Fibroblast of the aortic adventitia (primary cell): ENCODE measurements at places on chromosomes 3 and 15.
A peak's percentile ranks its signal among the peaks of the same experiment; 100 is the strongest.

DNA sequence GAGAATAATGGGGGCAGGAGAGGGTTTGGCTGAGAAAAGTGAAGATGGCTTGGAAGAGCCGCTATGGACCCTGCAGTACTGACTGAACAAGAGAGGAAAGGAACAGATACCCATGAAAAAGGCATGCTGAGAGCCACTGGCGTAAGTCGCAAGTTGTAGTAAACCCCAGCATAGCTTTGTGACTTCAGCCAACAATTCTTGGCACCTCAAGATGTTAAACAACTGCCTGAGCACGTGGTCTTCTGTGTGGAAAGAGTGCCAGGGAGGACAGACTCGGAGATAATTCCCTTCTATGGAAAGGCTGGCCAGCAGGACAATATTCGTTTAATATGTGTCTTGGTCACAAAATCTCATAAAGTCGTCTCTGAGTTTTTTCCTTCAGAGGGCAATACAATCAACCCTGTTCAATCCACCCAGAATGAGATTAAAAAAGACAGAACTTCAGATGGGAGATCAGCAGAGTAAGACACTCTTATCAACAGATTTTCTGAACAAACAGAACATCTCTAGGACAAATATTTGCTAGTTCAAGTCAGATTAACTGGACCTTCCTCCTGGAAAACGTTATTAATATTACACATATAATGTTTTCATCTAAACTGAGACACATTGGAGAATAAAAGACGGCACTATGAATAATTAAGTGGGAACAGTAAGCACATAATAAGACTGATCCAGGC lies 49.2 kb downstream of the NEK10 start:
- peak; percentile 42 for DNase-seq

DNA sequence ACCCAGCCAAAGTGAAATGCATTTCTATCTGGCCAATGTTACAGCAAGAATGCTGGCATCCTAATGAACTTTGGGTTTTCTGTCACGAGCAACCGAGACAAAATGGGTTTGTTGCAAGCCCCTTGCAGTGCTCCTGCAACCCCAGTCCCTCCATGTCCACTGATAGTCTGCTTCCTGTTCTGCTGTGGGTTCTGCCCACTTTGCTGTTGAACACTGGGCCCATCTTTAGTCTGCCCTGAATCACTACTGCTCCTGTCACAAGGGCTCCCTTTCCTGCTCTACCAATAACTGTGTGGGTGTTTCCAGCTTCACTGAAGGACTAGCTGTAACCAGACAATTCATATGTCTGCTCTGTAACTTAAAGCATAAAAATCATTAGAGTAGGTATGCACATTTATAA lies 12.7 kb upstream of the OXSR1 start:
- DNase-seq = no peak

GRCh38 chr3:54905261-54905888 lies 22.5 kb downstream of the LRTM1 start:
- DNase-seq = peak; percentile 32

DNA sequence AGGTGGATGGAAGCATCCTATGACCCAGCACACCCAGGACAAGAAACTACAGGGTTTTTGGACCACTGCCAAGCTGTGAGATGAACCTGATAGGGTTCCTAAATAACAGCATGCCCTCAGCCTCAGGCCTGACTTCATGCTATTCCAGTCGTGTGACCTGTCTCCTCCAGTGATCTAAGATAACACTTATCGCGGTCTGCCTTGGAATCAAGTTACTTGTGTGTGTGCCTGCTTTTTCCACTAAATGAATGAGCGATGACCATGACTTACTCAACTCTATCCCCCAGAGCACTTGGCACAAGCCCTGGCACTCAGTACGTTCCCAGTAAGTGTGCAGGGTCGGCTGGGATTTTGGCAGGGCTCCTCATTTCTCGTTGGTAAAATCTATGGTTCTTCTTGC lies 172.7 kb upstream of the TP63 start:
- peak; percentile 78 for DNase-seq

GRCh38 chr3:115187149-115187757 lies 40.2 kb upstream of the ZBTB20 start:
- DNase-seq = no peak

- DNase-seq = no peak
Measured at GRCh38 chr3:47133641-47134040, 30.3 kb downstream of the SETD2 start.

- DNase-seq = no peak
Measured at GRCh38 chr3:84724877-84725276, 233.9 kb upstream of the CADM2 start.

- DNase-seq = peak; percentile 57
Measured at GRCh38 chr15:85477730-85478129, 97.3 kb downstream of the AKAP13 start.
